IPS DF 6.9 (cell line): ENCODE measurements at places on chromosomes 16 and 17.

GRCh38 chr16:85162478-85163277 lies 50.4 kb upstream of the CIBAR2 start:
- DNase-seq, result no peak

GRCh38 chr16:89431158-89431584 lies 59.2 kb downstream of the ANKRD11 start:
- no peak for DNase-seq

DNA sequence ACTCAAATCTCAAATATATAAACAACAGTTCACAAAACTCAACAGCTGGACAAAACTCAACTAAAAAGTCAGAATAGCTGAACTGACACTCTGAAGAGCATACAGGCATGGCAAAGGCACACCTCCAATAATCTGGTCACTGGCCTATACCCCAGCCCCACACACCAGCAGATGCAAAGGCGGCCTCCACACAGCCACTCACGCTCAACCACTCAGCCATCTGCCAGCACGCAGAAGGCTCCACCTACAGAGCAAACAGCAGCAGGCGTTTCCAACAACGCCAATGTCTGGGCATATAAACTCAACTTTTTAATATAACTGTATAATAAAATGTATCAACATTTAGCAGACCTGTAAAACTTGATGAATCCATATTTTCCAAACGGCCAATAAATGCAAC lies 17.2 kb downstream of the USP7 start:
- no peak for DNase-seq

GRCh38 chr16:23518435-23518891 lies 8.2 kb upstream of the GGA2 start:
- DNase-seq, result no peak

DNA sequence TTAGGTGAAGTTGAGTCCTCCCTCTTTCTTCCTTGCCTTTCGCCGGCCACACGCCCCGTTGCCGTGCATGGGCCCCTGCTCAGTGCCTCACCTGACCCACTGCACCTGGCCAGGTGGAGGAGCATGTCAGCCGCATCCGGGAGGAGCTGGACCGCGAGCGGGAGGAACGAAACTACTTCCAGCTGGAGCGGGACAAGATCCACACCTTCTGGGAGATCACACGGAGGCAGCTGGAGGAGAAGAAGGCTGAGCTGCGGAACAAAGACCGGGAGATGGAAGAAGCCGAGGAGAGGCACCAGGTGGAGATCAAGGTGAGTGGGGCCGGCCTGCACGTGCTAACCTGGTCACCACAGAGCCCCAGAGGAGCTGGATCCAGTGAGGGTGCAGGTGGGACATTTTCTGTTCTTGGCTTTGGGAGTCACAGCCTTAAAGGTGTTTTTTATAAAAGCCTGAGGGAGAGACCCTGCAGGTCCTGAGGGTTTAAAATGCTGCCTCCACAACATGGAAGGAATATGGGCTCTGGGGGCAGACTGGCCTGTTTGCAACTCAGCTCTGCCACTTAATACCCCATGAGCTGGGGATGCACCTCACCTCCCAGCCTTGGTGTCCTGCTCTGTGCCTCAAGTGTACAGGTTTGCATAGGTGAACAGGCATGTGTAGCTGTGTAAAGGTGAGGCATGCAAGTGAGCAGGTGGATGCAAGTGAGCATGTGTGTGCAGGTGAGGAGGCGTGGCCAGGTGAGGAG lies 12.1 kb upstream of the DBNDD1 start:
- no peak for DNase-seq

DNA sequence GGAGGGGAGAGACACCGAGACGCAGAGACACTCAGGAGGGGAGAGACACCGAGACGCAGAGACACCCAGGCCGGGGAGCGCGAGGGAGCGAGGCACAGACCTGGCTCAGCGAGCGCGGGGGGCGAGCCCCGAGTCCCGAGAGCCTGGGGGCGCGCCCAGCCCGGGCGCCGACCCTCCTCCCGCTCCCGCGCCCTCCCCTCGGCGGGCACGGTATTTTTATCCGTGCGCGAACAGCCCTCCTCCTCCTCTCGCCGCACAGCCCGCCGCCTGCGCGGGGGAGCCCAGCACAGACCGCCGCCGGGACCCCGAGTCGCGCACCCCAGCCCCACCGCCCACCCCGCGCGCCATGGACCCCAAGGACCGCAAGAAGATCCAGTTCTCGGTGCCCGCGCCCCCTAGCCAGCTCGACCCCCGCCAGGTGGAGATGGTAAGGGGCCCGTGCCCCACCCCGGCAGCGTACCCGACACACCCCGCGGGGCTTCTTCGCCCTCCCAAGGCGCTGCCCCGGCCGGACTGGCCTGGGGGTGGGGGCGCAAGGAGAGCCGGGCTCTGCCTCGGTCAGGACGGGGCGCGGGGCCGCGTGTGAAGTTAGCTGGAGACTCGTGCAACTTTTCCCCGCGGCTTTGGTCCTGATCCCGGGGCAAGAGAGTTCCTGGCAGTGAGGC lies 427 bp downstream of the PPP1R1B start:
- DNase-seq, result no peak

DNA sequence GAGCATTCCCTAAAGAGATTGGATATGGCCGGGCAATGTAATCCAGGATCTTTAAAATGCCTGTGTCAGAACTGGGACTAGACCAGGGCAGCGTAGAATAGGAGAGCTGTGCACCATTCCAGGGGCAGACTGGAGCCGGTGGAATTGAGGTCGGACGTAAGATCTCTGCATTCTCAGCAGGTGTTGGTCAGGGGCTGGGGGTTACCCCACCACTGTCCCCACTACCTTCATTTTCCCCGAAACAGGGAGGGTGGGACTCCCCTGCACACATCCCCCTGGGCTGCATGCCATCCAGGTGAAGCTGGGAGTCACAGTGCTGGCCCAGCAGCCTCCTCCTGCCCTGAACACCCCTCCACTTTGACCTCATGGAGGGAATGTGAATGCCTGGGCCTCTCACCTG lies 17.8 kb downstream of the OSBPL7 start:
- no peak for DNase-seq

GRCh38 chr17:48818361-48818841 lies 1.4 kb upstream of the TTLL6 start:
- DNase-seq, result no peak

DNA sequence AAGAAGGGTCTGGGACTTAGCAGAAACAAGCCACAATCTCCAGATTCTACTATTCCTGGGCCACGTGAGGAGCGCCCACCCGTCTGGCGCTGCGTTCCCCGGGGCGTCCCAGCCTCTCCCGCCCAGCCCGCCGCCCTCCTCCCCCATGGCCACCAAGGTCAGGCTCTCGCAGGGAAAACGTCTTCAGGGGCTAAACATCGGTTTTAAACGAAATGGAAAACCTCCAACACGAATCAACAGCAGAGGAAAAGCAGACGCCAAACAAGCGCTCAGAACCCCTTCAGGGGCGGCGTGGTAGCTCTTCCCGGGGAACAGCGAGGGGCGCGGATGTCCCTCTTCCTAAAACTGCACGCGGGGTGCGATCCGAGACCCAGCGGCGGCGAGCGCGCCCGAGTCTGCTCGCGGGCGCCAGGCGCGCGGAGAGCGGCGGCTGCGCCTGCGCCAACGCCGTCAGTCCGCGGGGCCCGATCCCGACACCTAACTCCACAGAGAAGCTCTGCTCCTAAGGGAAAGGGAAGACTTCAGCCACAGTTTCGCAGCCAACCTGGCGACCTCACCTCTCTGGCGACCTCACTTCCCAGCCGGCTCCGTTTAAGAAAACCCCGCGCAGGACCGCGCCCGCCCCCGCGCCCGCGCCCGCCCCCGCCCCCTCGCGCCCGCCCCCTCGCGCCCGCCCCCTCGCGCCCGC lies 505 bp upstream of the COG1 start:
- DNase-seq, result no peak

- DNase-seq, result no peak
These were observed 13.9 kb downstream of the ABR start for GRCh38 chr17:1165836-1166235.

DNA sequence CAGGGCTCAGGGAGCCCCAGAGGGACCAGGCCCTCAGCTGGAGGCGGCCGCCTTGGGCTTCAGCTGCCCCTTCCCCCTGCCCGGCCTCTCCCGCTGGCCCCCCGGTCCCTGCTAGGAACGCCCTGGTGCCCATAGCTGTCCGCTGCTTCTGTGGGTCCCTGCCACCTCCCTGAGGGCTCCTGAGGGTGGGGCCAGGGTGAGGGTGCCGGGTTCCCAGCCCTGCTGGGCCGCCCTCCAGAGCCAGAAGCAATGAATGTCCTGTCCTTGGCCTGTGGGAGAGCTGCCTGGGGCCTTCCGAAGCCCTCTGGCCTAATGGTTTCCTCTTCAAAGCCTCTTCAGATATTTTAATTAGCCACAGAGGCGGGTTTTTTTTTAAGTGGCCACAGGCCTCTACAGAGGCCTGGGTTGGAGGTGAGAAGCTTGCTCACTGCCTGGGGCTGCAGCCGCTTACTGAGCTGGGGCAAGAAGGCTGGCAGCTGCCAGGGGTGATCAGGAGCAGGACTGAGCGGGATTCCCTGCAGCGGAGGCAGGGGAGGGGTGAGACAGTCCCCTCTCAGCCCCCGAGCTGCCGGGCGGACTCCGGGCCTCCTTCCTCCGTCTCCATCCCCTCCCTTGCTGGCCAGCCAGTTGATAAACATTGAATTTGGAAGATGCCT lies 9.9 kb downstream of the CENPX start:
- DNase-seq, result no peak

DNA sequence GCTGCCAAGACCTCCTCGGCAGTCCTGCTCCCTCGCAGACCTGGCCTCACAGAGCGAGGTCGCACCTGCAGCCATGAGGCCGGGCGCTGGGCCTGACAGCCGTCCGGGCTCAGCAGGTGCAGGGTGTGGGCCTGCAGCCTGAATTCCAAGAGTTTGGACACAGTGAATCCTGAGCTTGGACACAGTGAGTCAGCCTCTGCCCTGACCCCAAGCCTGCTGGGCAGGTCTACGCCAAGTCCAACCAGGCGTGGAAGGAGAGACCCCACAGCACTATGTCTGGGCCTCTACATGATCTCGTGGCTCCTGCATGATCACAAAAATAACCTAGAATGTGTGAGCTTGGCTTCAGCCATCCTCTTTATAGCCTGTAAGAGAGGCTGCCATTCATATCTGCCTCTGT lies 121.0 kb downstream of the C16orf95 start:
- no peak for DNase-seq

DNA sequence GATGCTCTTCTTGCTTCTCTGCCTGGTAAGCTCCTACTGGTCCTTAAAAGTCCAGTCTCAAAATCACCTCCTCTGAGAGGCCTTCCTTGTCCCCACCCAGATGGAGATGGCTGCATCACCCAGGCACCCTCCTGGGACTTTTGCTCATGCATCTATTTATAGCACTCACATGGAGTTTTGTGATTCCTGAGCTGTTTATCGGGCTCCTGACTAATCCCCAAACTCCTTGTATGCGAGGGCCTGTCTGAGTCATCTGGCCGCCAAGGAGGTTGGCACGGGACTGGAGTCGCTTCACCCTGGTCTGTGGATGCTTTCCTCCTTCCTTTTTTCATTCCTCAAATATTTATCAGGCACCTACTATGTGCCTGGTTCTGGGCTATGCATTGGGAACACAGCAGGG lies 2.3 kb upstream of the MAP2K3 start:
- no peak for DNase-seq

DNA sequence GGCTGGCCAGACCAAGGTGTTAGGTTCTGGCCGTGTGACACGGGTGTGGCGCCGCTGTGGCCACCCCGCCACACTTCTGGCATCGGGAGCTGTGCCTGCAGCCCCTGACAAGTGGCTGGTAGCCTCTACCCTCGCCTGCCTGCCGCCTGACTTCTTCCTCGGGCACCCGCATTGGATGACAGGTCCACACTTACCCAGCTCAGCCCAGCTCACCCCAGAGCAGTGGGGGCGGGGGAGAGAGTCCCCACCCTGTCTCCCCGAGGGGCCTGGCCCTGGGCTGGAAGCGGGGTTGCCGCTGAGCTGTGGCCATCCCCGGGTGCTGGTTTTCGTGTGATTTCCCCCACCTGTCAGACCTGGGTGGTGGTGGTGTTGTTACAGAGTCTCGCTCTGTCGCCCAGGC lies 53.9 kb upstream of the ACSF3 start:
- no peak for DNase-seq

GRCh38 chr16:77888871-77889270 lies 100.5 kb downstream of the VAT1L start:
- DNase-seq, result no peak

DNA sequence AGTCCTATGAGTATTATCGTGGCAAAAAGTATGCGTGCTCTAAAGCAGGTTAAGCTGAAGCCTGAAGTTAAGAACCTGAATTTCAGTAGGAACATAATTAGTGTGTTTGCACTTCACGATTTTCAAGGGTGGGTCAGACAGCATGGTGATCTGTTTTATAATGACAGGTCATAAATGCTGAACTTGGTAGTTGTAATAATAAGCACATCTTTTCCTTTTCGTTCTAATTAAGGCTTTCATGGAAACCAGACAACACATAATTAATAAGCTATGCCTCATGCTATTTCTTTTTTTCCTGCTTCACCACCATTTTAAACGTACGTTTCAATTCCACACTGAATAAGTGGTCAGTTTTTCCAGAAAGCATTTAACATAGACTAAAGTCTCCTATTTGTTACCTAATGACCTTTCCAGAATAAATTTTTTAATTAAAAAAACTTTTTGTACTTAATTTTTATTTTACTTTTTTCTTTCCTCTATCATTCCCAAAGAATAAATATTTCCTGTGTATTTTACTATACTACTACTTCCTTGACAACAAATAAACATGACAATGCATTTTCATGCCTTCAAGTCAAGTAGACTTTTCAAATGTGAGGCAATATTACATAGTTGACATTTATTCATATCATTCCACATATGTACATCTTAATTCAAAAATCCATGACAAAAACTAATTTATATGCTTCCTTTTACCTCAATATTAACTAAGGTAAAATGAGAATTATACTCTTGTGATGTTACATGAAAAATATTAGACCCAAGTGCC lies 22.4 kb downstream of the CMC2 start:
- no peak for DNase-seq

DNA sequence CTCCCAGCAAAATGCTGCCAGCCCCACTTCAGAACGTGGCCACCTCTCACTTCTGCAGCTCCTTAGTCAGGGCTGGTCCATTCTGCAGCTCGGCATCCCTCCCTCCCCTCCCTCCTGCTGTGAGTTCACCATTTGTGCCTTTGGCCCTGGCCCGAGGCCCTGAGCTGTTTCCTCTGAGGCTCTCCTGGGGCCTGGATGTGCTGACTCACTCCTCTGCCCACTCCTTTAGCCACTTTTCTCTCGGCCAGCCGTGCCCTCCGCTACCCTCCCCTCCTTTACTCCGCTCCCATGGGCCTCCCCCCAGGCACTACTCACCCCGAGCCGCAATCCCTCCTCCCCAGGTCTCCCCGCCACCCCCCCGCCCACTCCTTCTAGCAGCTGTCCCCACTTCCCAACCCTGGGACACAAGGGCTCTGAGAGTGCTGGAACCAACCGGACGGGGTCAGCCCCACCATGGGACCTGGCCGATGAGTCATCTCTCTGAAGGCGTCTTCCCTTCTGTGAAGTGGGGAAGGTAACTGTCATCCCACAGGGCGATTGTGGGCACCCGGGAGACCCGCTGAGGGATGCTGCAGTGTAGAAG lies 11.5 kb downstream of the KCNG4 start:
- no peak for DNase-seq

- no peak for DNase-seq
These were observed 78.2 kb downstream of the MARF1 start for GRCh38 chr16:15564604-15565339.
